ENCODE measurements at places on chromosomes 2 and 18.

- no peak for DNase-seq
These were observed 3.7 kb downstream of the IER3IP1 start for GRCh38 chr18:47172476-47172875.

DNA sequence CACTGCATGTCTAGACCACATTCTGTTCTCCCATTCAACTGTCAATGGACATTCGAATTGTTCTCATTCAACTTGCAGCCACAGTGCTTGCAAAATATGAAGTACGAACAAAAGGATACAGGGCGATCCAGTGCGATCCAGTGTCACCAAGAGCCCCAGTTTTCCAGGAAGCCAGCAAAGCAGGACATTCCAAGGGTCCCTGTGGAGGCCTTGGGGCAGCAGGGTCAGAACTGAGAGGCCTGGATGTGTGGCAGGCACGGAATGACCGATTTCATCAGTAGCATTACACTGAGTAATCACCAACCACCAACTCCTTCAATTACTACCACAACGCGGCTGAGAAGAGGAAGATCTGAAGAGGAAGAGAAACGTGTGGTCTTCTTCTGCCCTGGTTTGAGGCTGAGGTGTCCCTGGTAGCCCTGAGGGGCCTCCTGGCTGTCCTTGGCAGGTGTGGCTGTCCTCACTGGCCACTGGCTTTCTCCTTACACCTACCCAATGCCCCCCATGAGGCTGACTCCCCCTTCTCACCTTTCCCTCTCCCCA lies 172.7 kb upstream of the FHL2 start:
- no peak for DNase-seq

DNA sequence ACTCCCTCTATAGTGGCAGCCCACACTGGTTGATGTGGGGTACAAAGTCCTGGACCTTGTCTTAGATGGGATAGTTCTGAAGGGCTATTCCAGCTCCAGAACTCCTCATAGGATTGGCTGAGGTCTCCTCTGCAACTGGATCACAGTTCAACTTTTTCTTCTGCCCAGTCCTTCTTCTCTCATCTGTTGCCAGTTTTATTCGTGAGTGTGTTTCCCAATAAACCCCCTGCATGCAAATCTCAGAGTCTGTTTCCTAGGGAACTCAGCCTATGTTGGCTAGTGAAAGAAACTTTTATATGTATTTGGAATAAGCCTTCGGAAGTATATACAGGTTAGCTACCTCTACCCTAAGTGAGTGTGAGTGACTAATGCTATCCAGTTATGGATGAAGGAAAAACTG lies 823.4 kb downstream of the SLC4A3 start:
- no peak for DNase-seq

DNA sequence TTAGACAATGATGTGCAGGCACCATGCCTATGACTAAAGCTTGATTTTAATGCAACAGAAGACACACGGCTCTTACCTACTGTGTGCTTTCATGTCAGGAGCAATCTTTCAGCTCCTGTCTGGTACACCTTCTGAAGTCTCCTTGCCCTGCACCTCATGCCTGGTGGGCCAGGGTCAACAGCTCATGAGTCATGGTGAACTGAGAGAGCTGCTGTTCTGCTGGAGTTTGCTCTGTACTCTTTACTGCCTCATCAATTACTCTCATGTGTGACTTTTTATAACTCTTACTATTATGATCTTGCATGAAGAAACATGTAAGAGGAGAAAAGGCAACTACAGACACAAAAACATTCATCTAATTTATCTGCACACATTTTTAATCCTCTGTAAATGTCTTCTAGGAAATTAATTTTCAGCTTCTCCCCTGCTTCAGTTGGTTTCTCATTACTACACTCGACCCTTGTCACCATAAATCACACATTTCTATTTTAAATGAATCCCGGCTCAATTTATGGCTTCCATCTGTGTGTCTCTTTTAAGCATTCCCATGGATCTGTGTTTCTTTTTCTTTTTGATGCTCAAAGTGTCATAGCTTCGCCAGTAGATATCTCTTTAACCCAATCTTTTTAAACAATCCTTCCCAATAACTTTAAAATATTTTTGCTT lies 9.7 kb downstream of the SERPINB7 start:
- no peak for DNase-seq

- no peak for DNase-seq
These were observed 34.2 kb downstream of the FAM178B start for GRCh38 chr2:96952016-96952750.

DNA sequence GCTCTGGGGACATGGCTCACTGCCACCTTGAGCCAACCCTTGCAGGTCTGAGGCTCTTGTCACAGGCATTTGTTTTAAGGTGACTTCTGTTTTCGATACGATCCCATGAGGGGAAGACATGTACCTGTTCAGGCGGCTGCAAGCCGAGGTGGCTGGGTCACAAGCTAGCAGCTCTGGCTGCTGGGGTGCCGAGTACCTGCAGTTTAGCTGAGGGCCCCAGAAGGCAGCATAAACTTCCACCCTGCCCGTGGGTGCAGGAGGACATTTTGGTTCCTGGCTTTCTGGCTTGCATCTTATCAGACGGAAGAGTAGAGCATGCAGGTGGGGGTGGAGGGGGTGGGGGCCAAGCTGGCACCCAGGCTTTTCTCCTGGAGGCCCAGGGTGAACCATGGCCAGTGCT lies 28.4 kb downstream of the COA5 start:
- no peak for DNase-seq

GRCh38 chr18:48928787-48929186 lies 22.0 kb downstream of the SMAD7 start:
- peak; percentile 88 for DNase-seq

DNA sequence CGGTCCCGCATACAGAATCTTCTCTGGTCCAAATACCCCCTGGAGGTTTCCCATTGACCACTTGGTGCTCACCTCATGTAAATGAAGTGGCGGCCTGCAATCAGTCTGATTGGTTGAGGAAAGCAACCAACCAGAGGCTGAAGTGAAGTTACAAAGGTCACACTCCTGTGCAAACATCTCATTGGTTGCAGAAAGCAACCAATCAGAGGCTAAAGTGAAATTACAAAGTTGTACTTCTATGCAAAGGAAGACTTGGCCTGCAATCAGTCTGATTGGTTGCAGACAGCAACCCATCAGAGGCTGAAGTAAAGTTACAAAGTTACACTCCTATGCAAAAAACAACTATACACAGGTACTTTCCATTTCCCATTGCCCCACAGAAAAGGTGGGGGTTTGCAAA lies 2.5 kb upstream of the SP100 start:
- DNase-seq: no peak

DNA sequence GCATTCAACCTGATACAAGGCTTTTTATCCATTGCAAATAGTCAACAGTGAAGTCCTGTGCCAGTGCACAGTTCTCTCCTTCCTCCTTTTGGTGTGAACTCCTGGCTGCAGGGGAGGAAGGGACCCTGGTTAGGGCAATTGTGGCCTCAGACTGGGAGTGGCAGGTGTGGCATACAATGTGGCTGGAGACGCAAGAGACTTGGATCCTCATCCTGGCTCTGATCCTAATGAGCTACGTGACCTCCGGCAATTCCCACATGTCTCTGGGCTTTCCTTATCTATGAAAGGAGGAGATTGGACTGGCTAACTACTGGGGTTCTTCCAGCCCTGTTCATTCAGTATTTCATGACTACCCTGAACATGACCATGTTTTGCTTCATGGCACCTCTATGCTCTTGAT lies 10.5 kb upstream of the IL1A start:
- DNase-seq: no peak

GRCh38 chr2:177599139-177599688 lies 206.6 kb downstream of the AGPS start:
- no peak for DNase-seq

- no peak for DNase-seq
These were observed 99.3 kb downstream of the CABLES1 start for GRCh38 chr18:23234619-23235018.

DNA sequence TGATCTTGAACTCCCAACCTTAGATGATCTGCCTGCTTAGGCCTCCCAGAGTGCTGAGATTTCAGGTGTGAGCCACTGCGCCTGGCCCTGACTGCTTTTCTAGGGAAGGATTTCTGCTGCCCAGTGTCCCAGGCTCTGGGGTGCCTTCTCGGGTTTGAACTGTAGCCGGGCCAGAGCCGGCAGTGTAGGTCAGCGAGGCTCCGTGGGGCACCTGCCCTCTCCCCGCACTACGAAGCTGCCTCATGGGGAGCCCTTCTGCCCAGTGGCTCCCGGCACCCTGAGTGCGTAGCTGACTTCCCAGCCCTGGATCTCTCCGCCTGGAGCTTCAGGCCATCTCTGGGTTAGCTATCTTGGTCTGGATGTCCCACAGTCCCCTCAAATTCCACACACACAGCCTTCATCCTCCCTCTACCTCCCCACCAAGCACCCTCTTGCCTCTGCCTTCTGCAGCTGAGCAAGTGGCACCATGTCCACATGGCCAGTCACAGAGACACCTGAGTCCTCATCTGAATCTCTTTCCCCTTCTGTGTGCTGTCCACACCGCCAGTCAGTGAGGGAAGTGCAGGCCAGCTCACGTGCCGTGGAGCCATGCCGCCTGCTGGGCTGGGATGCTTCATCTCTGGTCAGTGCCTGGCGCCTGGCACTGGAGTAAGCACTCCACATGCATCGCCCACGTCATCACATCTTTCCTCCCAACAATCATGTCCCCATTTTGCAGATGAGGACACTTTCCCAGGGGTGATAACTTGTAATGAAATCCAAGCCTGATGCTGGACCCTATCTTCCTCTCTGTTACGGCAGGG lies 69.2 kb downstream of the EDAR start:
- DNase-seq: no peak

GRCh38 chr2:19029655-19030054 lies 328.8 kb downstream of the OSR1 start:
- DNase-seq: no peak

- DNase-seq: no peak
These were observed 16.7 kb upstream of the ADI1 start for GRCh38 chr2:3535794-3536681.

GRCh38 chr18:6505498-6505875 lies 90.8 kb upstream of the L3MBTL4 start:
- DNase-seq: no peak

DNA sequence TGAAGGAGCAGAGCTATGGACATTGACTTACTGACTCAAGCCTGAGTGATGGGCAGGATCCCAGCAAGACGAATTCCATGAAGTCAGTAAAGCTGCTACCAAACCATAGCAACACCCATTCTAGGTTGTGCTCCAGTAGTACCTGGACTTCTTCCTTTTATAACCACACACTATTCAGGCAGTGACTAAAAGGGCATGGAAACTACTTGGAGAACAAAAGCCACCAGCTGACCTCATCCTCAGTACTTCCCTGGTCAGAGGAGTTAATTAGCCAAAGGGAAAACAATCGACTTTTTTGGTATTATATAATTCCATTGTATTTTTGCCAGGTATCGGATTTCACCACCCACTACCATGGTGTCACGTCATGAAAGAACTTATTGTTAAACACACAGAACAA lies 237.1 kb downstream of the TTC32 start:
- DNase-seq: no peak

GRCh38 chr2:128465246-128466170 lies 146.8 kb upstream of the HS6ST1 start:
- no peak for DNase-seq

GRCh38 chr2:175872721-175873120 lies 129.3 kb downstream of the LNPK start:
- no peak for DNase-seq

DNA sequence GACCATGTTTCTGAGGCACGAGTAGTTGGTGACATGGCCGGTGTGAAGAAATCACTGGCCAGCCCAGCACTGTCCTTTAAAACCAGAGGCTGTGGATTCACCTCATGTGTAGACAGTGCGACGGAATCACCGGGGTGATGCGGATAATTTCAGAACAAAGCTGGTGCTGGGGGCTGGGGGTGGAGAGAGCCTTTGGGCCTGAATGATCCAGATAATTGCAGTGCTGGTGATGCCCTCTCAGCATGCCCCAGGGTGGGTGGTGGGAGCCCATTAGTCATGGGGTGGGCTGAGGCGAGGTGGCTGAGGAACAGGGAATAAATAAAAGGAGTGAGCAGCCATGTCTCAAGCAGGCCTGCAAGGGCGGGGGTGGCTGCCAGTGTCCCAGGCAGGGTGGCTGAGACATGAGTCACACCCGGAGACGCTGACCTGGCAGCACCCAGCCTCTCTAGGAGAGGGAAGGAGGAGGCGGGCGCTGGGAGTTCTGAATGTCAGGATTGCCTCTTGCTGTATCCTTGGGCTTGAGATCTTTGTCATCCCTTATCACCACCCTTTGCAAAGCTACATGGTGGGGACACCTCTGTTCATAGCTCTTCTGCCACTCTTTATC lies 151.1 kb upstream of the MSH6 start:
- DNase-seq: no peak

DNA sequence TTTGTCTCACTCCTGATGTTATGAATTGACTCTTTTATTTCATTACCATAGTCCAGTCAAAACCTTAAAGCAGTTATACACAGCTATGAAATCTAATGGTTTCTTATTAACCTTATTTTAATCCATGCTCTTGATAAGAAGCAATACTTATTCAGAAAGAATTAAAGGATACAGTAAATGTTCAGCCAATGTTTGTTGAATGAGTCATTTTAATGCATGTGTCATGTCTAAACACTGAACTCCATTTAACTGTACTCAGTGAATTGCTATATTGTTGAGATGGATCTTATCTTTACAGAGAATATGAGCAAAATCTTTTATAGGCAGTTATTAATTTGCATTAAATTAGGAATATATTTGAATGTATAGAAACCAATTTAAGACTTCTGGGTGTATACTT lies 135.1 kb upstream of the TFPI start:
- DNase-seq: no peak

- DNase-seq: no peak
These were observed 375.0 kb downstream of the NBAS start for GRCh38 chr2:15186118-15186517.

DNA sequence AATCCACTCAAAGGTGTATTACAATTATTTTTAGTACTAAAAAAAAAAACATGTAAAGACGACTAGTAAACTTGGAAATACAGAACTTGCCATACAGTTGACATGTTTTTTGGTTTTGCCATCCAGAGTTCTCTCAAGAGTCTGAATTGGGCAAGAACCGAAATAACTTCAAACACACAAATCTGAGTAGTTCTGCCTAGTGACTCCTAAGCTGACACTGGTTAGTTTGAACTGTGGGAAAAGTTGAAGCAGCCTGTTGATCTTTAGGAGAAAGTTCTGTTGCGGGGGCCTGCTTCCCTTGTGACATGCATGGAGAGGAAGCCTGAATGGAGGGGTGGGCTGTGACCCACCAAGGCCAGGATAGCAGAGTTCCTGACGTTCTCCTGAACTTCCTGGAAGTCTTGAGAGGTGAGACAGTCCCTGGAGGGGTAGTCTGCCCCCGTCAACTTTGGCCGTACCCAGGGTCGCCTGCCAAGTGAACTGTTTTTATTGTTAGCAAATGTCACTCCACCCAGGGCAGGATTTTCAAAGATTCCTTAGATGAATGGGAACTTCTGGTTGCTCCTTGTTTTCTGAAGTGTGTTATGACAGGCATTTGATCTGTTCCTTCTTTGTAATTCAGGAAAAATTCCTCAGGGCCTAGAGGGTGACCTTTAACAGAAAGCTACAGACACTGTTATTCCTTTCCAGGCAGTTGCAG lies 85.6 kb upstream of the SPTBN1 start:
- no peak for DNase-seq

DNA sequence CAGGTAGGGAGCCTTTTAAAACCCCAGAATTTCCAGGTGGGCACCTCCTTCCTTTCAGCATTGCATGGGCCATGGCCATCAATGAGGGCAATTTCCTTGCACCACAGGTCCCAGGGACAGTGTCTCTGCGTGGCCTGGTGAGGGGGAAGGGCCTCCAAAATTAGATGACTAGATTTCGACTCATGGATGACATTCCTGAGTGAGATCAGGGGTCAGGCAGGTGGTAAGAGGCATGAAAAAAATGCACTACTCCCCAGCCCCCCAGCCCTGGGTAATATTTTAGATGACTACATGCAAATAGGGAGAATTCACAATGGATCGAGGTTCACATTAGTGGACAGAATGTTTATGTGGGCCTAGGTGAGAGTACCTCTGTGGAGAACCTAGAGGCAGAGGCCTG lies 19.0 kb upstream of the IGFBP5 start:
- DNase-seq: no peak

Data from CD4-positive, alpha-beta T cell treated with Interferon gamma for 1 hour (primary cell).